Suprapubic skin (tissue), 4 donors: ENCODE measurements at places on chromosomes 5 and 9. TPM values are rescaled to one million over a fixed set of nuclear protein-coding genes. Genes with fewer than 3 reads are reported as not detected.

DNA sequence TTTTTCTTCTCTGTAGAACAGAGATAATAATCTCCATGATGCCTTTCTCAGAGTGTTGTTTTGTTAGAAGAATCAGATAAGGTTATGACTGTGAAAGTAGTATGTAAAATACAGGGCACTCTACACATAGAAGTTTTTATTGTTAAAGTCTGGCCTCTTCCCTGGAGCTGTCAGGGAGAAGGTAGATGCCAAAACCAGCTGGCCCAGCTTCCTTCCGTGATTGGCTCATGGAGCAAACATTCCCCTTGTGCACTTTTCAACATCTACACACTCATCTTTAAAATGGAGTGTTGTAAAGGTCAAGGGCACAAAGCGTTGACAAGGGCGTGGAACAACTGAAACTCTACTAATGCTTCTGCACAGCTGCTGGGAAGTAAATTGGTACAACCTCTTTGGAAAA, 7.4 kb upstream of the RNF183 start:
- H3K36me3 ChIP-seq, result no peaks in the 10 kb centered on the region
- H3K4me1 ChIP-seq, result no peaks in the 10 kb centered on the region
- no peaks in the 10 kb centered on the region for H3K27me3 ChIP-seq
- DNase-seq, result no peak

The FBP1 gene
- 15.2 TPM for total RNA-seq

The CFAP157 gene
- total RNA-seq, result not detected

DNA sequence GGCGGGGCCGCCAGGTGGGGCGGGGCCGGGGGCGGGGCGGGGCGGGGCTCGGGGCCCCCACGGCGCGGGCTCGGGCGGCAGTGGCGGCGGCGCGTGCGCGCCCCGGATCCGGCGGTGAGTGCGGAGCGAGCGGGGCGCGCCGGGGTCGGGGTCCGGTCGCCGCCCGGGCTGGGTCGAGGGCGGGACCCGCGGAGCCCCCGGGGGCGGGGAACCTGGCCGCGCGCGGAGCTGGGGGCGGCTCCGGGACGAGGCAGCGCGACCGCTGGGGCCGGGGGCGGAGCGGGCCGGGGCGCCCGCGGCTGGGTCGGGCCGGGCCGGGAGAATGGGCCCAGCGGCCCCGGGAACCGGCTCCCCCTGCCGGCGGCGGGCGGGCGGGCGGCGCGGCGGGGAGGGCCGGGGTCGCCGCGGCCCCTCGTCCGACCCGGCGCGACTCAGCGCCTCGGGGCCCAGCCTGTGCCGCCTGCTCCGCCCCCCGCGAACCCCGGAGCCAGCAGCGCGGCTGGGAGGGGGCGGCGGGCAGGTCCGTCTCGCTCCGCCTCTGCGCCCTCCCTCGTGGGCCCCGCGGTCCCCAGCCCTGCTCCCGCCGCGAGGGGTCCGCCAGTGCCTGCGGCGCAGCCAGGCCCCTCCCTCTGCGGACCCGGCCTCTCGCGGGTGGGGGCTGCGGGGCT, 3.1 kb downstream of the EGFL7 start:
- peaks cover 38% of the 10 kb centered on the region for H3K27me3 ChIP-seq
- peaks cover 15% of the 10 kb centered on the region for H3K4me1 ChIP-seq
- DNase-seq, result no peak
- peak overlapping the region; percentile 54 for H3K4me3 ChIP-seq

The TPM2 gene
- 55.4 TPM for total RNA-seq
